ENCODE measurements at places on chromosomes 1 and 21.

- no peak for DNase-seq
These were observed 480.2 kb downstream of the COL11A1 start for GRCh38 chr1:102628109-102628613.

DNA sequence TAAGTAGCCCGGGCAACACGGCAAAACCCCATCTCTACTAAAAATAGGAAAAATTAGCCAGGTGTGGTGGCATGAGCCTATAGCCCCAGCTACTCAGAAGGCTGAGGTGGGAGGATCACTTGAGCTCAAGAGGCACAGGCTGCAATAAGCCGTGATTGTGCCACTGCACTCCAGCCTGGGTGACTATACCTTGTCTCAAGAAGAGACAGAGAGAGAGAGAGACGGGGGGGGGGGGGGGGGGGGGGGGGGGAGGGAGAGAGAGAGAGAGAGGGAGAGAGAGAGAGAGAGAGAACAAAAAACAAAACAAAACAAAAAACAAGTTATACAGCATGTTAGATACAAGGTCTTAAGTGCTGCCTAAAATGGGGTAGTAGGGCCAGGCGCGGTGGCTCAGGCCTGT is 77.8 kb upstream of the ZNF281 start:
- no peak for DNase-seq

GRCh38 chr1:203239081-203239480 is 9.6 kb upstream of the CHIT1 start:
- DNase-seq: no peak

- DNase-seq: no peak
These were observed 107.1 kb downstream of the SPSB1 start for GRCh38 chr1:9399510-9400424.

DNA sequence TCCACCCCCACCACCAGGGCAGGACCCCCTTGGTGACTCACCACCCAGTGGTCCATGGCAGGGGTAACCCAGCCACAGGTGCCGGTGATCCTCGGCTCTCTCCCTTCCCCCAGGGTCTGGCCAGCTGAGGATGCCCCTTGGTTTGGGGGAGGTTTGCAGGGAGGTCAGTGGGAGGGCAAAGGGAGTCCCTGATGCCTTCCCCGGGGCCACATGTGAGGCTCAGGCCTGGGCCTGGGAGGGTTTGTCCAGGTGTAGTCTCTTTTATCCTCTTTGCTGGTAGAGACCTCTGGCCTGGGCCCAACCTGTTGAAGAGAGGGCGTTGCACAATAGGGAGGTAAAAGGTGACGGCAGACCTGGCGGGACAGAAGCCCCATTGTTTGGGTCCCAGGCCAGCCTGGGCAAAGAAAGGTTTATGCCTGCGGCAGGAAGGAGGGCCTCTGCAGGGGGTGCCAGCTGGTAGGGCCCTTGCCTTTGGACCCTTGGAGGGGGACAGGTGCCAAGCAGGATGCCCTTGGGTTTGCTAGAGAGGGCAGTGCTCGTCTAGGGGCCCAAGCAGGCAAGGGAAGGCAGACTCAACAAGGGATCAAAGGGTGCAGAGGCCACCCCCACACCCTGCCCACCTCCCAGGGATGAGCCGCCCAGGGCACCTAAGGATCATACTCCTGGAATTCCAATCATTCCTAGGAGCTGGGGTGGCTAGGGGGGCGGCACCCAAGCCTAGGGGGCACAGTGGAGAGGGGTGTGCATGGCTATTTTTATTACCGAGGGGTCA is 760 bp upstream of the TINAGL1 start:
- no peak for DNase-seq

DNA sequence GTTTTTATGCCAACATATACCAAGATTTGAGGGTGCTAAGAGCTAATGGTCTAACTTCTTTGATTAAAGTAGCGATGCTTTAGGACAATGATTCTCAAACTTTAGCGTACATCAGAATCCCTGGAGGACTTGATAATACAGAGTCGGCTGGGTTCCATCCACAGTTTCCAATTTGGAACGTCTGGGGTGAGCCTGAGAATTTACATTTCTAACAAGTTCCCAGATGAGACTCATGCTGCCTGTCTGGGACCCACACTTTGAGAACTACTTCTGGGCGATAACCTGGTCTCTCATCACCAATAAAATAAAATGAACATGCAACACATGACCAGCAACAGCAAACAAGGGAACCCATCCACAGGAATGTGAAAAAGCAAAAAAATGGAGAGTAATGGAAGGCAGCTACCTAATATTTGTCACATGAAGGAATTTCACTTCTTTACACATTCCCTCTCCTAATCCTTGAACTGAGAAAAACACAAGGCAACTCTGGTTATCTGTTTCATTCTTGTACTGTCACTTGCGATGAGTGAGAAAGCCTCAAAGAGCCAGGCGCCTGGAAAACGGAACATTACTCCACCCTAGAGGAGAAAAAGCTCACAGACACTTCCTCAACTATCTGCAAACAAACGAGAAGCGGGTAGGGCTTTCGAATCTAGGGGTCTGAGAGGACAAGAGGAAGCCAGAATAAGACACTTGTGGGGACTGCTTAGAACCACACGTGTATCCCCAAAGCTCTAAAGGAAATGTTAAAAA is 14.0 kb downstream of the HSF2BP start:
- peak; percentile 76 for DNase-seq

- no peak for DNase-seq
These were observed 13.4 kb downstream of the RNASEL start for GRCh38 chr1:182575540-182576149.

DNA sequence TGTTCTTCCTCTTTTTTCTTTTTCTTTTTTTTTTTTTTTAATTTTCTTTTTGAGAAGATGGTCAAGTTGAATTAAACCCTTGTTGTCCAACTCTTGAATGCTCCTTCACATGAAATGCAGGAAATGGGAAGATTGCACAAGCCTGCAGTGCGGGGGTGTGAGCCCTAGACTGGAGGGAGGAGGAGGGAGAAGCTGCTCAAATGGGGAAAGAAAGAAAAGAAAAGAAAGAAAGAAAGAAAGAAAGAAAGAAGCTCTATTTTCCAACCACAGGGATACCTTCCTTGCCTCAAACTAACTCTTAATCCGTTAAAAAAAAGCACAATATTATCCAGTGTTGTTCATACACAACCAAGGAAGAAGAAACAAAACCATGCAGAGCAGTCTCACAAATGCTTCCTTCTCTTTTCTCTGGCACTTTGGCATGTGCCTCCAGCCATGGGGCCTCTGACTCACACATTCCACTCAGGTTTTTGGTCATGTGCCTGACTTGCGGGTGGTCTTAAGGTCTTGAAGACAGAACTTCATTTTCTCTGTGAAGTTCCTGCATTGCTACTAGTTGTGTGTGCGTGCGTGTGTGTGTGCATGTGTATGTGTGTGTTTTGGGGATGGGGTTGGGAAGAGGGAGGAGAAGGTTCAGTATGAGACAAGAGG is 276.1 kb downstream of the RPS6KC1 start:
- no peak for DNase-seq

GRCh38 chr1:196152975-196153374 is 455.3 kb downstream of the KCNT2 start:
- no peak for DNase-seq

DNA sequence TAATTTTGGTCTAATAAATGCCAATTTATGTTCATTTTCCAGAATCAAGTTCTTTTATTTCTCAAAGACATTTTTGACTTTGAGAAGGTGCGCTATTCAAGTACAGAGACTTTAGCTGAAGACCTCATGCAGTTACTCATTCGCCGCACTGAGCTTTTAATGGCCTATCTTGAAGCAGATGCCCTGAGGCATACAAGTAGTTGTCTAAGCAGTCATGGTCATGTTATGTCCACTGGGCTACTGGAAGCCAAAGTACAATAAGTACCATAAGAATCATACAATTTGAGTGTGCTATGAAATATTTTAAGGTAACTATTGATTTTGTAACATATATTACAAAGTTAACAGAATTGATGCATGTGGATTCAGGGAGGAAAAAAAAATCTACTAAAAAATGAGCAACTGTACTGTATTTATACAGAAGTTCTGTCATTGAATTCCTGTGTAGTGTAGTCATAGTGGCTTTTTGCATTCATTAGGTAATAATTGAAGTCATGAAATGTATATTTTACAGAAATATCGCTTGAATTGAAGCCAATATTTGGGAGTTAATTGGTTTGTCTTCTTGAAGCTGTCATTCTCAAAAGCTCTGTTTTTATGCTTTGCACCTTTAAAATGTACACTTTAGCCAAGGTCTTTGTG is 13.5 kb upstream of the NEXN start:
- DNase-seq: no peak

DNA sequence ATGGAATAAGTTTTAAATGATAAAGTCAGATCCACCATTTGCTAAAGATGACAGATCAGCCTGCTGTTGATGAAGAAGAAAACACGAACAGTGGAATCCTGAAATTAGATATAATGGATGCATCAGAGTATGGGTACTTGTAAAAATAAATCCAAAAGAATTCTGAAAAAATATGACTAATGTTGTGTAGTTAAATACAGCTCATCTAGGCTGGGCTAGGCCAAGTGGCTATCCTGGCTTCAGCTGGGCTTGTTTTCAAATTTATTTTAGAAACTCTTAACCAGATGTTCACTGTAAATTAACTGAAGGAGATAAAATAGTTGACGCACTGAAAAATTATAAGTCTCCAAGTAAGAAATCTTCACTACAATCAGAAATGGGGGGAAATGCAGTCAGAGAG is 7.4 kb upstream of the RGS2 start:
- DNase-seq: no peak

- no peak for DNase-seq
These were observed 129.3 kb upstream of the VAMP3 start for GRCh38 chr1:7641587-7642417.

- no peak for DNase-seq
These were observed 35.7 kb upstream of the THEM4 start for GRCh38 chr1:151944857-151945575.

DNA sequence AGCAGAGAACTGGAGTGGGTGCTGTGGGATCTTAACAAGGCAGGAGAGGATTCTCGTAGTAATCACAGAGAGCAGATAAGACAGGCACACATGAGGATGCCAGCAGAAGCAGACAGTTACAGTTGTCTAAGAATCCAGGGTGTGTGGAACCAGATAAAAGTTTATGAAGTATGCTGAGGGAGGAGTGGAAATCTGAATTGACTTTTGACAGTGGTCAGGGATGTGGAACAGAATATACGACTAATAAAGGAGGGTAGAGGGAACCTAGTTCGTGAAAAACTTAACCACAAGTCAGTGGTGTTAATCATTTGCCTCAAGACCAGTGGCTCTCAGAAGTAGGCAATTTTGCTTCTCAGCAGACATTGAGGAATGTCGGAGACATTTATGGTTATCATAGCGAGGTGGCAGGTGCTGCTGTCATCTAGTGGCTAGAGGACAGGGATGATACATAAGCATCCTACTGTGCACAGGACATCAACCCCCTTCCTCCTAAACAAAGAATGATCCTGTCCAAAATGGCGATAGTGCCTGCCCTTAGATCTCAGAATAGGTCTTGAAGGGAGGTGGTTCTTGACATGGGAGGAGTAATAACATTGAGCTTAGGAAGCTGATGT is 3.0 kb downstream of the LRRC8D start:
- no peak for DNase-seq

- no peak for DNase-seq
These were observed 8.3 kb downstream of the CSMD2 start for GRCh38 chr1:34156739-34157138.

DNA sequence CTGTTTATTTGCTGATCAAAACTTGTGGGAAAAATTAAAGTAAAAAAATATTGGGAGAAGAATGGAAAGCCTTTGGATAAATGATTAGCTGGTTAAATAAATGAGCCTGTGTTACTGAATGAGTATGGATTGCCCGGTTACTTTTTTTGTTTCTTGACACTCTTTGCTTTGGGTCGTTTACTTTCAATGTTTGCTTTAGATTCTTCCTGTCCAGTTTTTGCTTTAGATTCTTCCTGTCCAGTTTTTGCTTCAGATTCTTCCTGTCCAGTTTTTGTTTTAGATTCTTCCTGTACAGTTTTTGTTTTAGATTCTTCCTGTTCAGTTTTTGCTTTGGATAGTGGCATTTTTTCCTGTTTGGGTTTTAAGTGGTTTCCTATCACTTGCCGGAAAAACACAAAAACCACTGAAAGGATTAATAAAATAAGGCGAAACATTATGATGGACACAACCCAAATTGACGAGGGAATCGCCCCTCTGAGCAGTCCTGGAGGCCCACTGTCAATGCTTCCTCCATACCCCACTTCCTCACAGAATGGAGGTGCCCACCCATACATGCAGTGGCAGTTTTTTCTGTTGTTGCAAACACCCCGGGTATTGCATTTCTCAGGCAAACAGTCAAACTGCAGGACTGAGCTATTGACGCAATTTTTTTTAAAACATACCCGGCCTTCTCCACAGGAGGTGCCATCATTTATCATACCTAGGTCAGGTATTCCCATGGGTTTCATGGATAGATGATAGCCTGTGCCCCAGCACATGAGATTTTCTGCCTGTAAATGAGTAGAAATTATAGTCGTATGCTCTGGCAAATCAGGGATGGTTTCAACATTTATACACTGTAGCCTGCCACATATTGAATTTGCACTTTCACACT is 2.3 kb downstream of the ADAM30 start:
- no peak for DNase-seq

DNA sequence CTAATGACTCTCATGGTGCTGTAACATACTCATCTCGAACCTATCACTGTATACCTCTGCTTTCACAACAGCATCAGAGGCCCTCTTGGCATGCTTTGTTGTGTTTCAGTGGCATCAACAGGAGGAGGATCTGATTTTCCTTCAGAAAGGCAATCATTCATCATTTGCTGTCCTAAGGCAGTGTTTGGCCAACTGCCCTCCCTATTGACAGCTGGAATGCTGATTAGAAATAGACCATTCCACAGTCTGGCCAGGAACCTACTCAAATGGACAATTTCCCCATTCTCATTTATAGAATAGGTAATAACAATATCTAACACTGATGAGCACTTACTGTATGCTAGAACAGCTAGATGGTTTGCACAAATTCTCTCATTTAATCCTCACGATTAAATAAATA is 310.6 kb upstream of the PTBP2 start:
- no peak for DNase-seq

- DNase-seq: no peak
These were observed 6.6 kb downstream of the MAP3K21 start for GRCh38 chr1:233334092-233334491.

DNA sequence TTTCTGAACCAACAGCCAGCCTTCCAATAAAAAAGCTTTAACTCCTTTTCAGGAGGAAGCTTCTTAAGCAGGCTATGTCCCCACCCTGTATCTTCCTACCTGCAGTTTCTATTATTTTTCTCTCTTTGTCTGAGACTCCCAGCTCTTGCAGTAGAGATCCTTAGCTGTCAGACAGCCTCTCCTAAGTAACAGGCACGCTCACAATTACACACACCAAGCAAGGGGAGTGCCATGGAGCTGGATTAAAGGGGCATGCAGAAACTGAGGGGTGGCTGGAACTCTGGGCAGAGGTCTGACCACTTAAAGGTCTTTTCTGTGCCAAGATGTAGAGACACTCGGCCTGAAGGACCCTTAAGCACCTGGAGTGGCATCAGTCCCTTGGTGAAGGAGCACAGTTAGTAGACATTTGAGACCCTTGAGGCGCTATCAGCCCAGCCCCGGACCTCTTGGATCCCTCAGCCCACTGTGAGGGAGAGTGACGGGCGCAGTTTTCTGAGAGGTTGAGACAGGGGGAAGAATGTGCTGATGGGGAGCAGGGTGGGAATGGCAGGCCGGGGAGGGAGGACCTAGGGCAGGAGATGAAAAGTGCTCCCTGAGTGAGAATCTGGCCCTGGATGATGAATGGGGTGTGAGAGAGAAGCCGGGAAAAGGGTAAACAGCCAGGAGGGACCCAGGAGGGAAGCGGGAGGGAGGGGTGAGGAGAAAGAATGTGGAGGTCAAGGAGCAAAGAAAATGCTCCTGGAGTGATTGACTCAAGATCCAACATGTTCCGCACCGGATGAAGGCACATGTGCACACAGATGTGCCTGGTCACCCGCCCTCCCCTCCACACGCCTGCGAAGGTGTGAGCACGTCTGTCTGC is 13.3 kb downstream of the PLXNA2 start:
- DNase-seq: no peak
